Neural crest cell (in vitro differentiated cells): ENCODE measurements at places on chromosomes 13 and 19.

GRCh38 chr19:23558541-23558940, 128.5 kb downstream of the ZNF675 start:
- no peak for DNase-seq

- no peak for DNase-seq
Measured at GRCh38 chr19:2132191-2132590, 19.2 kb downstream of the AP3D1 start.

DNA sequence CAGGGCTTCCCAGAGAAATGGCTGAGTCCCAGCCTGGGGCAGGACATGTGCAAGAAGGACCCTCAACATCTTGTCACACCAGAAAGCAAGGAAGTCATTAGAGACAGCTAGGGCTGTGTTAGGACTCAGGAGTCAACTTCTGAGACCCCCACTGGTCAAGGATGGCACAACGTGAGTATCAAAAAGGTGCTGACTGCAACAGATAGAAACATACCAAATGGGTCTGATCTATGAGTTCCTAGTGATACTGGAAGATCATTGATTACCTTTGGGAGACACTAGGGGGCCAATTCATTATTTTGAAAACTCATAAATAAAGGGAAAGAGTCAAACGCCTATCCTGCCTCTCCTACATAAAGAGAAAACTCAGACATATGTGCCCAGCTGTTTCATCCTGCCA, 73.5 kb upstream of the GJB6 start:
- no peak for DNase-seq

DNA sequence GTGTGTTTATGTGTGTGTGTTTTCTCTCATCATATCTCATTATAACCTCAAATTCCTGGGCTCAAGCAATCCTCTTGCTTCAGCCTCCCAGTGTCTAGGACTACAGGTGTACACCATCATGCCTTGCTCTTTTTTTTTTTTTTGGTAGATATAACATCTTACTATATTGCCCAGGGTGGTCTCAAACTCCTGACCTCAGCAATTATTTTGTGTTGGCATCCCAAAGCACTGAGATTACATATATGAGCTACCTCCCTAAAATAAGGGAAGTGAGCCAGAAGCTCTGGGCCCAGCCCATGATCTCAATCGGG, 448 bp upstream of the ZNF543 start:
- no peak for DNase-seq

DNA sequence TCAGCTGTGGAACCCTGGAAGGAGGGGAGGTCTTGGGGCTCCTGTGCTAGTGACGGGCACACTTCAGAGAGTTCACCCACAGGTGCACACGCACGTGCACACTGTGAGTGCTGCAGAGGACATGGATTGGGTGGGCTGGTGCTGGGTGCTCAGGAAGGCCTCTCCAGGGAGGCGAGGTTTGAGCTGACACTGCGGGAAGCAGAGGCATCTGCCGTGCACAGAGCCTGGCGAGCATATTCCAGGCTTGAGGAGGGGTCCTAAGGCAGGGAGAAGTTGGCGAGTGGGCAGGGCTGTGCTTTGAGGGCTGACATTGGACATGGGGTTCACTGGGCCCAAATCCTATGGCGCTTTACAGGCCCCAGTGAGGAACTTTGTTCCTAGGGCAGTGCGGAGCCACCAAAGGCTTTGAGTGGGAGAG, 25.6 kb downstream of the CCDC8 start:
- no peak for DNase-seq
